Karpas-422 (cell line): ENCODE measurements at places on chromosomes 12 and 14. TPM values are rescaled to one million over a fixed set of nuclear protein-coding genes. Genes with fewer than 3 reads are reported as not detected.

- no peak for DNase-seq
- H3K4me1 ChIP-seq, result no peaks in the 10 kb centered on the region
- H3K36me3 ChIP-seq, result no peaks in the 10 kb centered on the region
- H3K4me3 ChIP-seq, result no peak overlapping the region
- no peaks in the 10 kb centered on the region for H3K27me3 ChIP-seq
Observed at GRCh38 chr12:107320033-107320928, 226.9 kb upstream of the CRY1 start.

WDR89 gene
- 20.1 and 34.4 TPM in 2 replicates for total RNA-seq

ZNF268 gene
- total RNA-seq, result 10.7 and 12.3 TPM in 2 replicates

- no peaks in the 10 kb centered on the region for H3K4me1 ChIP-seq
- no peak overlapping the region for H3K27ac ChIP-seq
- no peak overlapping the region for H3K4me3 ChIP-seq
- H3K36me3 ChIP-seq, result no peaks in the 10 kb centered on the region
Observed at GRCh38 chr12:51941604-51942003, 9.9 kb upstream of the ACVR1B start.
